HuH-7.5 (cell line): ENCODE measurements at places on chromosomes 13 and 19.

- DNase-seq, result no peak
Measured at GRCh38 chr19:2381148-2381820, 21.2 kb downstream of the TMPRSS9 start.

- DNase-seq, result no peak
Measured at GRCh38 chr13:44237276-44237767, 136.3 kb upstream of the SERP2 start.

- no peak for DNase-seq
Measured at GRCh38 chr19:9407827-9408226, 27.5 kb downstream of the ZNF266 start.

DNA sequence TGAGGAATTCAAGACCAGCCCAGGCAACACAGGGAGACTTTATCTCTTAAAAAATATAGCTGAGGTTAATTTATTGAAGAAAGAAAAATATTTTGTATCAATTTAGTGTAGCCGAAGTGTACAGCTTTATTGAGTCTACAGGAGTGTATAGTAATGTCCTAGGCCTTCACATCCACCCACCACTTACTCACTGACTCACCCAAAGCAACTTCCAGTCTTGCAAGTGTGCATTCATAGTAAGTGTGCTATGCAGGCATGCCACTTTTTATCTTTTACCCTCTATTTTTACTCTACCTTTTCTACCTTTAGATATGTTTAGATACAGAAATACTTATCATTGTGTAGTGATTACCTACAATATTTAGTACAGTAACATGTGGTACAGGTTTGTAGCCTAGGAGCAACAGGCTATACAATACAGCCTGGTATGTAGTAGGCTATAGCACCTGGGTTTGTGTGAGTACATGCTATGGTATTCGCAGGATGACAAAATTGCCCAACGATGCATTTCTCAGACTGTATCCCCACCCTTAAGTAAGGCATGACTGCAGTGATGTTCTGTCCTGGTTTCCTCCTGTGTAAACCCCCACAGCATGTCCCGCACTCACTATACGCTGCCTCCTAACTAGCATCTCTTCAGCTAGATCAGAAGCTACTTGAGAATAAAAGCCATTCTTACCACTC is 15.3 kb upstream of the ATP12A start:
- no peak for DNase-seq

DNA sequence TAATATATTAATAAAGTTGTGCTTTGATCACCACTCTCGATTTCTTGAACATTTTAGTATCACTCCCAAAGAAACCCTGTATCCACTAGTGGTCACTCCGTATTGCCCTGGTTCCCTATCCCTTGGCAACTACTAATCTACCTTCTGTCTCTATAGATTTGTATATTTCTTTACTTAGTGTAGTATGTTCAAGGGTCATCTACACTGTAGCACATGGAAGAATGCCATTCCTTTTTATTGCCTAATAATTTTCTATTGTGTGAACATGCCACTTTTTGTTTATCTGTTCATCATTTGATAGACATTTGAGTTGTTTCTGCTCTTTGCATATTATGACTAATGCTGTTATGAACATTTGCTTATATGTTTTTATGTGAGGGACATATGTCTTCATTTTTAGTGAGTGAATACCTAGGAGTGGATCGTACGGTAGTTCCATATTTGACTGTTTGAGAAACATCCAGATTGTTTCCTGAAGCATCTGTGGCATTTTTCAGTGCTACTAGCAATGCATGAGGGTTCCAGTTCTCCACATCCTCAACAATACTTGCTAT is 254.0 kb downstream of the GPC6 start:
- no peak for DNase-seq

DNA sequence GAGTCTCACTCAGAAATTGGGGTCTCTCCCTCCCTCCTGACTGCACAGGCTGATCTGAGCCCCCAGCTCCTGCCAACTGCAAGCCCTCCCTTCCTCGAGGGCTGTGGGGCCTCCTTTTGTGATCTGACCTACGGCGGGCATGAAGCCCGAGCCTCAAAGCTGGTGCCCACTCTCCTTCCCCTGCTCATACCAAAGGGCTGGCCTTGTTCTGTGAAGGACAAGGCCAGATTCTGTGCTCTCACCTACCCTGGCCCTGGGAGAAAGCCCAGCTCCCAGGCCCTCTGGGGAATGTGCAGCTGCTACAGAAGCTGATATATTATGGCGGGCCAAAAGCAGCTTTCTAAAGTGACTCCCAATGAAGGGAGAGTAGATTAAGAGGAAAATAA is 9.0 kb upstream of the ECH1 start:
- no peak for DNase-seq

DNA sequence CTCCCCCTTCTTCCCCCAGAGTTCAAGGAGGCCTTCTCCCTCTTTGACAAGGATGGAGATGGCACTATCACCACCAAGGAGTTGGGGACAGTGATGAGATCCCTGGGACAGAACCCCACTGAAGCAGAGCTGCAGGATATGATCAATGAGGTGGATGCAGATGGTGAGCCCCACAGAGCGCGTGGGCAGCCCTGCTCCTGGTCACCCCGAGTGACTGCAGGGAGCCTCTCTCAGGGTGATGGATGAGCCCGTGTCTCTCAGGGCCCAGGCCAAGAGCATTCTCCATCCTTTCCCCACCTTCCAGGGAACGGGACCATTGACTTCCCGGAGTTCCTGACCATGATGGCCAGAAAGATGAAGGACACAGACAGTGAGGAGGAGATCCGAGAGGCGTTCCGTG is 7.0 kb downstream of the CALM3 start:
- no peak for DNase-seq

GRCh38 chr19:15902254-15902653 is 4.4 kb upstream of the CYP4F2 start:
- no peak for DNase-seq

DNA sequence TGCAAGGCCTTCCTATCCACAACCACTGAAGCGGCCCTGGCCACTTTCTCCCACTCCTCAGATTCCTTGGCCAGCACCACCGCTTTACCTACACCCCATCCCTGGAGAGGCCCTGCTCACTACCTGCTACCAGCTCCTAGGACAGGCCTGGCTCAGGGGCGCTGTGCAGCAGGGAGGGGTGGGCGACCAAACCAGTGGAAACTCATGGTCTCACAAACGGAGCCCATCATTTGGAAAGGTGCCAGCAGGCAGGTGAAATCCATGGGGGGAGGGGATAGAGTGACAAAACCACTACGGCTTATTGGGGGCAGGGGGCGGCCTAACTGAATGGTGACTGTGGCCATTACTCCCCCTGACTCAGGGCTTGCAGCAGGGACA is 27.6 kb downstream of the C19orf47 start:
- no peak for DNase-seq

DNA sequence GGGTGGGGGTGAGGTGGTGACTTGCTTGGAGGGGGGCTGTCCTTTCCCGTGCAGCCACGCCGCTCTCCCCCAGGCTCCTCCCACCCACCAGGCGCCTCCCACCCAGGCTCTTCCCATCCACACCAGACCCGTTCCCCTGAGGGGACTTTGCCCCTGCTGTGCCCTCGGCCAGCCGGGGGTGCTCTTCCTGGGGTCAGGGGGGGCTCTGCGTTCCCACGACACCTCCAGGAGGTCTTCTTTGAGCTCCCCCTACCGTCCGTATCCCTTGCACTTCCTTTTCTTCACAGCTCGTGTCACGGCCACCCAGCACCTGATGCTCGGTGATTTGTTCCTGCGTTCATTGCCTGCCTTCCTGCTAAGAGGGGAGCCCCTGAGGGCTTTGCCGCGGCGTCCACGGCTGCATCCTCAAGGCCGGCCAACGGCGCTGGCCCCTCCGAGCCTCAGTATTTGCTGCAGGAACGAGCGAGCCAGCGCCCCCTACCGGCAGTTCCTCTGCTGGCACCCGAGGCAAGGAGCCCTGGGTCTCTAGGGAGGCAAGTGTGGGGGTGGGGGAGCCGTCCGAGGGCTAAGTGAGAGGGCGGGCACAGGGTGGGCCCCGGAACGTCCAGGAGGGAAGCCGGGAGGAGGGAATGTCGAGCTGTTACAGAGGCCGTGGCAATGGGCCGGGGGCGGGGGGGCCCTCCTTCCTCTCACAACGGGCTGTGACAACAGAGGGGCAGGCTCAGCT is 11.8 kb downstream of the LRRC4B start:
- DNase-seq, result peak; percentile 90

DNA sequence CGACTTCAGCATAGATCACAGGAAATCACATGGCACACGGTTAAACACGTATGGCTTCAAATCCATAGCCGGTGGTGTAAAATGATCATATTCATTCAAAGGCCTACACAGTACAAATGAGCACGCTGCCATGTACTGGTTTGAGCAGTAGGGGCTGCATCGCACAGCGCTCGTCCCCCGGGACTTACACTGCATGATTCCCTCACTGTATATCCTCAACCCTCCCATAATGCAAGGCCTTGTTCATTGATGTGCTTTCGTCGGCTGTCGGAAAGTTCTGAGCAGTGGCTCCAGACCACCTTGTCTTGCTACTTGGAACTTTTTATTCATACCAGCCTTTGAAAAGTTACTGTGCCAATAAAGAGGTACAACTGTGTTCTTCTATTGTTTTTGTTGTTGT is 578.2 kb downstream of the MYO16 start:
- DNase-seq, result no peak

GRCh38 chr13:37100731-37101130 is 4.7 kb downstream of the CSNK1A1L start:
- DNase-seq, result no peak

GRCh38 chr13:109200556-109200955 is 571.1 kb downstream of the MYO16 start:
- DNase-seq, result no peak

GRCh38 chr19:32708457-32708856 is 11.1 kb upstream of the TDRD12 start:
- DNase-seq, result no peak

- no peak for DNase-seq
Measured at GRCh38 chr13:78383071-78383484, 220.3 kb downstream of the POU4F1 start.

GRCh38 chr19:5851302-5851701 is at the start of gene FUT3:
Gene FUT3, minus strand, starts transcription at chr19:5851449.
- no peak for DNase-seq

GRCh38 chr19:14337510-14337909 is 43.7 kb upstream of the ADGRE5 start:
- no peak for DNase-seq

GRCh38 chr19:43738780-43739211 is 16.0 kb downstream of the SMG9 start:
- DNase-seq, result no peak

GRCh38 chr19:48796298-48797083 is 14.3 kb downstream of the BCAT2 start:
- no peak for DNase-seq

GRCh38 chr13:40187324-40187795 is 479.1 kb downstream of the FOXO1 start:
- no peak for DNase-seq

DNA sequence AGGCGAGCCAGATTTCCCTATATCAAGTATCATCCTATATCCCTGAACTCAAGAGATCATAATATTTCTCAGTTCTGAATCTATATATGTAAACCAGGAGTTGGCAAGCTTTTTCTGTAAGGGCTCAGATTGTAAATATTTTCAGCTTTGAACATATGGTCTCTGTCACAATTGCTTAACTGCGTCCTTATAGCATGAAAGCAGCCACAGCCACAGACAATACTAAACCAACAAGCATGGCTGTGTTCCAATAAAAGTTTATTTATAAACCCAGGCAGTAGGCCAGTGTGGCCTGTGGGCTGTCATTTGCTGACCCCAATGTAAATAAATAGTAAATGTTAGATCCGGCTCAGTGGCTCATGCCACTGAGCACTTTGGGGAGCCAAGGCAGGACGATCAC is 12.2 kb upstream of the MYH14 start:
- no peak for DNase-seq

DNA sequence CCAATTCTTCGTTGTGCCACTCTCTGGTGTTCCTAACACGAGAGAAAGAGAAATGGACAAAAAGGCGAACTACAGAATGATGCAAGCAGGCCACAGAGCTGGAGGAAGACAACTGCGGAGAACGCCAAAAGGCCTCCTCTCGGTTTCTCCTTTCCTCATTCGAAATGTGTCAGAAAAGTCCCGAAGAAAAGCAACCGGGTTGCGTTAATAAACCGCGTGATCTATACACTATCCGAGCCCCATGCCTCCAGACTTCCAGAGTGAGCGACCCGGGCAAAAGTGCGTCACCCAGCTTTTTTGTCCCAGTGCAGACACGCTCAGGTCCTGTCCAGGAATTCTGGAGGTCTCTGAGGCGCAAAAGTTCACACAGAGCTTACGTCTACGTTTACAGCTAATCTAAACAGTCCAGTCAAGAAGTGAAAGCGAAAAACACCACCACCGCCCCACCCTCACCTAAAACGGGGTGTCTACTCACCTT is 413 bp downstream of the N4BP2L2 start:
- DNase-seq, result no peak

- DNase-seq, result no peak
Measured at GRCh38 chr13:71396149-71396548, 470.9 kb downstream of the DACH1 start.

- DNase-seq, result no peak
Measured at GRCh38 chr13:110887597-110888333, 27.1 kb downstream of the ANKRD10 start.

GRCh38 chr13:31201341-31202031 is 1.7 kb downstream of the B3GLCT start:
- DNase-seq, result no peak

GRCh38 chr13:37806666-37807065 is 62.9 kb downstream of the TRPC4 start:
- no peak for DNase-seq

- DNase-seq, result no peak
Measured at GRCh38 chr19:29371251-29372090, 154.3 kb upstream of the VSTM2B start.

- DNase-seq, result no peak
Measured at GRCh38 chr13:85698256-85698655, 101.0 kb downstream of the SLITRK6 start.

DNA sequence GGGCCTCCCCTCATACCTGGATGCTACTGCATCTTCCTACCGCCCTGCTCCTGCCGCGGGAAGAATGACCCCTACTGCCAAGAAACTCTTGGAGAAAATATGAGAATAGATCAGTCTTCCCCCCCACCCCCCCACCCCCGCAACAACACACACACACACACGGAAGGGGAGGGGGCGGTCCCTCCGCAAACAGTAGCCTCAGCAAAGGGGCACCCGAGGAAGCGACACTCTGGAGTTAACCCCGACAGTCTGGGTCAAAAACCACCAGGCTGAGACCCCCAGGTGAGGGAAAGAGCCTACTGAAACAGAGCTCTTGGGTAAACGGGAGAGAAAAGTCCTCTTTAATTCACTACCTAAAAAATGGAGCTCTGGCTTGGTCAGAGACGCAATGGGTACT is 1.2 kb downstream of the MED26 start:
- DNase-seq, result no peak

DNA sequence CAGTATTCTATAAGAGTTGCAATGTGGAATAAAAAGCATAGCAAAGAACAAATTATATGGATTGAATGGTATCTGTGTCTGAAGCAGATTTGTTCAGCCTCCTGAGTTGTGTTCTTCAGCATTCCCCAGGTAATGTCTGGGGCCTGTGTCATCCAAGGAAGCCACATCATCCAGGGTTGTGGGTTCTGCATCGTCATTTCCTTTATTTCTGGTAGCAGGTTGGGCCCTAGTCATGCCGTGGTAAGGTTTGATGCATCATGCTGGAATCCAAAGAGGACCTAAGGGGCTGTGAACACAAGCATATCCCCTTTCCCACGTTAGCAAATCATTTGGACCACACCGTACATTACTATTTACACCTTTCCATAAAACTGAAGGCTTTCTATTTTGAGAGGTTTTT is 131.0 kb upstream of the ZNF91 start:
- DNase-seq, result no peak
